ENCODE measurements at places on chromosomes 4 and X. TPM values are rescaled to one million over a fixed set of nuclear protein-coding genes. Genes with fewer than 3 reads are reported as not detected.

DNA sequence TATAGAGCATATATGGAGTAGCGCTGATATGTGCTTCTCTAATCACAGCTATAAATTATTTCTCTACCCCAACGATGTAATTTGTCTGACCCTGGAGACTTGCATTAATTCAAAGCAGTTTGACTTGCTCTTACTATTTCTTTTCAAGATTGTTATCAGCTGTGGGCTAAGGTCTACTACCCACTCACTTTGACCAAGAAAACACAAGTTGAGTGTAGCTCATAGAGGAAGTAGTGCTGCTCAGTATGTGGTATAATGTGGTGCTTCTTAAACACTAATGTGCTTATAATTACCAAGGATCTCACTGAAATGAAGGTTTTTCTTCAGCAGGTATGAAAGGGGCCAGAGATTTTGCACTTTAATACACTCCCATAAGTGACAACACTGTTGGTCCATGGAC, 70.1 kb downstream of the INPP4B start:
- no peak overlapping the region for H3K4me3 ChIP-seq
- H3K27ac ChIP-seq, result no peak overlapping the region
- DNase-seq, result no peak
- H3K27me3 ChIP-seq, result no peaks in the 10 kb centered on the region
- H3K4me1 ChIP-seq, result peaks cover 46% of the 10 kb centered on the region

- H3K36me3 ChIP-seq, result peaks cover 52% of the 10 kb centered on the region
- H3K27ac ChIP-seq, result no peak overlapping the region
- peaks cover 13% of the 10 kb centered on the region for H3K27me3 ChIP-seq
These were observed 72.5 kb downstream of the FAT1 start for GRCh38 chr4:186651181-186651603.

DNA sequence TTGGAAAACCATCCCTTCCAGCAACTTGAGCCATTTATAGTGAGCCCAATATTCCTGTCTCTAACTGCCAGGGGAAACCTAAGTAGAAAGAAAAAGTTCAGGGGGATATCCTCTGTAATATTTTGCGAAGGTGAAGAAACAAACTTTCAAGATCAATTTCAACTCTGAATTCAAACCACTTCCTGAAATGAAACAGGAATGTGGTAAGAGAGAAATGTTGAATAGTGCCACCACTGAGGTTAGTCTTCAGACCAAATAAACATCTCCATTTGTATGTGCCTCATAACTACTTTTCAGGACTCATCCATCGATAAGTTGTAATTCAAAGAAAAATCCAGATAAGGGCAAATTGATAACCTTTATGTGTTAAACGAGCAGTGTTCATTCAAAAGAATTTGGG, 128.7 kb downstream of the GABRB1 start:
- no peaks in the 10 kb centered on the region for H3K27me3 ChIP-seq
- no peak for DNase-seq
- H3K4me1 ChIP-seq, result no peaks in the 10 kb centered on the region
- H3K27ac ChIP-seq, result no peak overlapping the region
- no peaks in the 10 kb centered on the region for H3K36me3 ChIP-seq
- no peak overlapping the region for H3K4me3 ChIP-seq

DNA sequence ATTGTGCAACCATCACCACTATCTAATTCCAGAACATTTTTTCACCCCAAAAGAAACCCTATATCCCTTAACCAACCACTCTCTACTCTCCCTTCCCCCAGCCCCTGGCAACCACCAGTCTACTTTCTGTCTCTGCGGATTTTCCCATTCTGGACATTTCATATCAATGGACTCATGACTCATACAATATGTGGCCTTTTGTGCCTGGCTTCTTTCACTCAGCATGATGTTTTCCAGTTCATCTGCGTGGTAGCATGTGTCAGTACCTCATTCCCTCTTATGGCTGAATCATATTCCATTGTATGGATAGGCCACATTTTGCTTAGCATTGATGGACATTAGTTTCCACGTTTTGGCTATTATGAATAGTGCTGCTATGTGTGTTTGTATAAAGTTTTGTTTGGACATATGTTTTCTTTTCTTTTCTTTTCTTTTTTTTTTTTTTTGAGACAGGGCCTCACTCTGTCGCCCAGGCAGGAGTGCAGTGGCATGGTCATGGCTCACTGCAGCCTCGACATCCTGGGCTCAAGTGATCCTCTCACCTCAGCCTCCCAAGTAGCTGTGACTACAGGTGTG, 335.4 kb downstream of the BCOR start:
- DNase-seq, result no peak
- no peak overlapping the region for H3K4me3 ChIP-seq

DNA sequence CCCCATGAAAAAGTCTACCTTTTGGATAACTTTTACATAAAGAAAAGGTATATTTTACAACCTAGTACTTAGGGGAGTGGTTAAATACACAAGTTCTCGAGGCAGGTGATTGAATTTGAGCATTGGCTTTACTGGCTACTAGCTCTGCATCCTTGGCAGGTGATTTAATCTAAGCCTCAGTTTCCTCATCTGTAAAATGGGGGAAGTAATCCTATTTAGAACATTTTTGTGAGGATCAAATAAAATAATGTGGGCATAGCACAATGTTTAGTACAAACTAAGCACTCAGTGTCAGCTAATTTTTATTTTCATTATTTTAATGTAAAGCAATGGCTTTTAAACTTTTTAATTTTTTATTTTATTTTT, 102.9 kb downstream of the CEP135 start:
- no peak overlapping the region for H3K27ac ChIP-seq
- peaks cover 19% of the 10 kb centered on the region for H3K27me3 ChIP-seq
- peaks cover 9% of the 10 kb centered on the region for H3K4me1 ChIP-seq
- no peaks in the 10 kb centered on the region for H3K36me3 ChIP-seq

NLRP2B gene
- not detected for total RNA-seq

DNA sequence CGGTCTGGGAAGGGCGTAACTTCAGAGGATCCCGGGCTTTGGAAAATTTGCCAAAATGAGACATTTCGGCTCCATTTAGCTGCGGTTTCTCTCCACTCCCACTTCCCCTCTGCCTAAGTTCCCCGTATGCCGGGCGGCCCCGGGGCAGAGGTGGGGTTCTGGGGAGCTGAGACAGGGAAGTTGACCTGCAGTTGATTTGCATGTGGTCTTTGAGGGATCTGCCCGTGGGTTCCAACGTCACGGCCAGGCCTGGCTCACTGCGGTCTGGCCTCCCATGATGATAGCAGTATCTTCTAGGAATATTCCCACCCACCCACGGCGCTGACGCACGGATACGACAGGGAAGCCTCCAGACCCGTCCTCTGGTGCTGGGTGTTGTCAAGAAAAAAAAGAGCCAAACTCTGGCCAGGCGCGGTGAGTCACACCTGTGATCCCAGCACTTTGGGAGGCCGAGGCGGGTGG, 27.3 kb upstream of the CRLF2 start:
- H3K36me3 ChIP-seq, result no peaks in the 10 kb centered on the region
- DNase-seq, result no peak
- no peaks in the 10 kb centered on the region for H3K4me1 ChIP-seq
- peaks cover 8% of the 10 kb centered on the region for H3K27me3 ChIP-seq
- no peak overlapping the region for H3K4me3 ChIP-seq
- H3K27ac ChIP-seq, result no peak overlapping the region

DNA sequence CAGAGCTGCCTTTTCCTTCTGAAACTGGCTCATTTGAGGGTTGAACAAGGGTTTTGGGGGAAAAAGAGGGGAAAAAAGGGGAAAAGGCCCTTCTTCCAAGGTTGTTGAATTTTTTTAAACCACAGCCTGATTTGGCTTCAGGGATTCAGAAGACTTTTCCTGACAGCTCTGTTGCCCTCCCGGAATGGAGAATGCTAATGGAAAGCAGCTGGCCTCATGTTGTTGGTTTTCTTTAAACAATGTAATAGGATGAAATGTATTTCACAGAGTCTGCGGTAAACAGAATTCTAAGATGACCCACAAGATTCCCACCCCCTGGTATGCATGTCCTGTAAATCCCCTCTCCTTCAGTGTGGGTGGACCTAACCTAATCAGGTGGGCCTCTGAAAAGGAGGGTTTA, 3.3 kb upstream of the KIAA1210 start:
- H3K4me3 ChIP-seq, result no peak overlapping the region
- no peak for DNase-seq
- no peaks in the 10 kb centered on the region for H3K4me1 ChIP-seq
- peaks cover 21% of the 10 kb centered on the region for H3K27me3 ChIP-seq
- no peaks in the 10 kb centered on the region for H3K36me3 ChIP-seq

- no peaks in the 10 kb centered on the region for H3K27me3 ChIP-seq
- H3K36me3 ChIP-seq, result no peaks in the 10 kb centered on the region
- 0 out of 2 replicates have a peak overlapping the region, but pooled peaks have one; percentile 15 for H3K4me3 ChIP-seq
- peak overlapping the region; percentile 87 for H3K27ac ChIP-seq
- DNase-seq, result no peak
These were observed 100.8 kb upstream of the MAML3 start for GRCh38 chr4:140254651-140255299.

TENM3 gene
- 31.1 TPM for total RNA-seq

DNA sequence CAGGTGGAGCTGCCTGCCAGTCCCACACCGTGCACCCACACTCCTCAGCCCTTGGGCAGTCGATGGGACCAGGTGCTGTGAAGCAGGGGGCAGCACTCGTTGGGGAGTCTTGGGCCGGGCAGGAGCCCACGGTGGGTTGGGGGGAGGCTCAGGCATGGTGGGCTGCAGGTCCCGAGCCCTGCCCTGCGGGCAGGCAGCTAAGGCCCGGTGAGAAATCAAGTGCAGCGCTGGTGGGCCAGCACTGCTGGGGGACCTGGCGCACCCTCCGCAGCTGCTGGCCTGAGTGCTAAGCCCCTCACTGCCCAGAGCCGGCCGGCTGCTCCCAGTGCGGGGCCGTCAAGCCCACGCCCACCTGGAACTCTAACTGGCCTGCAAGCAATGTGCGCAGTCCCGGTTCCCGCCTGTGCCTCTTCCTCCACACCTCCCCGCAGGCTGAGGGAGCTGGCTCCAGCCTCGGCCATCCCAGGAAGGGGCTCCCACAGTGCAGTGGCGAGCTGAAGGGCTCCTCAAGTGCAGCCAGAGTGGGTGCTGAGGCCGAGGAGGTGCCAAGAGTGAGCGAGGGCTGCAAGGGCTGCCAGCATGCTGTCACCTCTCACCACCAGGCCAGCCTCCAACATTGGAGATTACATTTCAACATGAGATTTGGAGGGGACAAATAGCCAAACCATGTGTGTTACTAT, 197.2 kb downstream of the NPNT start:
- DNase-seq, result no peak
- peaks cover 58% of the 10 kb centered on the region for H3K36me3 ChIP-seq
- H3K27ac ChIP-seq, result no peak overlapping the region
- peaks cover 18% of the 10 kb centered on the region for H3K4me1 ChIP-seq
- H3K27me3 ChIP-seq, result no peaks in the 10 kb centered on the region

INTS12 gene
- 24.2 TPM for total RNA-seq

DNA sequence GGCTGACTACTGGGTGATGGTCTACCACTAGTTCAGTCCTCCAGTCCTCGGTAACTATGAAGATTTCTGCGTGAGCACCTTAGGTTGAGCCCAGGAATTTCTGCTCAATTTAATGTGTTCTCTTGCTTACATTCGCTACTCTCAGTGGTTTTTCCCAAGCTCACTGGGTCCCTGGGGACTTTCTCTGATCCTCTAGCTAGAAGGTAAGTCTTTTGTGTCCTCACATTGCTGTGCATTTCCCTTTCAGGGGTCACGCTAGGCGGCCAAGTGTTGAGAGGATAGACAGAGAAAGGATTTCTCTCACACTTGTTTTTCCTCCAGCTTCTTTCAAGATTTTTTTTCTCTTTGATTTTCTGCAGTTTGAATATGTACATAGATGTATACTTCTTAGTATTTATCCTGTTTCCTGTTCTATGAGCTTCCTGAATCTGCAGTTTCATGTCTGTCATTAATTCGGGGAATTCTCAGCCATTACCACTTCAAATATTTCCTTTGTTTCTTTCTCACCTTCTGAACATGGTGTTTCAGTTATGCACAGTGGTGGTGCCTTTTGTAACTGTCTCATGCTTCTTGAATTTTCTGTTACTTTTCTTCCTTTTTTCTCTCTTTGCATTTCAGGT, 17.5 kb downstream of the MAGEA9 start:
- DNase-seq, result no peak
- no peak overlapping the region for H3K4me3 ChIP-seq
- no peak overlapping the region for H3K27ac ChIP-seq
- H3K36me3 ChIP-seq, result no peaks in the 10 kb centered on the region
- no peaks in the 10 kb centered on the region for H3K4me1 ChIP-seq

- no peaks in the 10 kb centered on the region for H3K4me1 ChIP-seq
- H3K4me3 ChIP-seq, result no peak overlapping the region
- H3K27ac ChIP-seq, result no peak overlapping the region
- peaks cover 1% of the 10 kb centered on the region for H3K27me3 ChIP-seq
These were observed 439.1 kb downstream of the PACRGL start for GRCh38 chr4:21139327-21139726.

All from HFFc6 (cell line).